ENCODE measurements at places on chromosomes 7 and 10. TPM values are rescaled to one million over a fixed set of nuclear protein-coding genes. Genes with fewer than 3 reads are reported as not detected.
A peak's percentile ranks its signal among the peaks of the same experiment; 100 is the strongest.

DNA sequence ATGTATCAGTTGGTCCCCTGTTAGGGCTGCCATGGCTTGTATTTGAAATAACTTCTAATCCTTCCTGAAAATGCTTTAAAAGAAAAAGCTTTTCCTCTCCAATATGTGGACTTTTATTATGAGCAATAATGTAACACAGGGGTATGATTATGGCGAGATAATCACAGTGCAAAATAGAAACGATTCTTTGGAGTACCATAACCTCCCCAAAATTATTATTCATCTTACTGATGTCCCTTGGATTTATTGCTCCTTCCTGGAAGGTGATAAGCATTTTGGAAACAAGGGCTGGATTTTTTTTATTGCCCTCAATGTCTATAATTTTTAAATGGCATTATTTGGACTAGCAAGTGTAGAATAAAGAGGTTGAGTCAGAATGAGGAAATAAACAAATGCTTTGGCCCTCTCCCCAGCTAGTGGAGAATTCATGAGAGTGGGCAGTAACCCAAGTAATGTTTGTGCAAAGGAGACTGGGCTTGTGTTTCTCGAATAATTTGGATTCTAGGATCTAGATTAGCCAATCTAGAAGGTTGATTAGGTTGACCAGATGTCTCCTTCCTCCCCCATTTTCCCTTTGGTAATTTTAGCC lies 403.9 kb upstream of the CELF2 start:
- no peak for DNase-seq

The STRA8 gene
- not detected for total RNA-seq

DNA sequence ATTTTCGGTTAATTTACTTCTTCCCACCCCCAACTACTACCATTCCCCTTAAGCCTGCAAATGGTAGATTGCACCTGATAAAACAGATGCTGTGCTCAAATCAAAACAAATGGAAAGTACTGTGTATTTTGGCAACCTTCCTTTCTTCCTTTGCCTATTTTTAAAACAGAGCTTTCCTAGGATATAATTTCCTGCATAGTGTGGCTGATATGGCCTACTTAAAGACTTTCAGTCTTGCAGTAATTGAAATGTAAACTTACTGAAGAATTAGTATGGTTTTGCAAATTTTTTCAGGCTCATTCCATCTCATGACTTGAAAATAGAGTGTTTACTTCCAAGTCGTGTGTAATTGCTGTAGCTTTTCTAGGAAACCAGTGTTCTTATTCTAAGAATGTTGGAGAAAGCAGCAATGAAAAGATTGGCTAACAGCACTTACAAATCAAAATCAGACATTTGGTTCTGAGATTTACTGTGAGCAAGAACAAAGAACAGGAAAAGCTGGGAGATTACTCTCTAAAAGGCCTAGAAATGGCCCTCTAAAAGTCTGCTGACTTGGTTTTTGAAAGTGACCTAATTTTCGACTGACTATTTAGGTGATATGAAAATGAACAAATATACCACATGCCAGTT lies 52.0 kb downstream of the REEP3 start:
- DNase-seq: peak; percentile 75

The TMEM243 gene
- 29.2 TPM for total RNA-seq

GRCh38 chr7:70893422-70893821 lies 238.5 kb upstream of the GALNT17 start:
- DNase-seq: no peak

The WNT8B gene
- total RNA-seq: not detected

- no peak for DNase-seq
Observed at GRCh38 chr7:45132708-45133320, 21.3 kb upstream of the TBRG4 start.

GRCh38 chr10:23439961-23440889 lies 1.4 kb downstream of the OTUD1 start:
- peak; percentile 38 for DNase-seq

- no peak for DNase-seq
Observed at GRCh38 chr7:139730746-139731612, 46.8 kb downstream of the HIPK2 start.

The JCAD gene
- 26.1 TPM for total RNA-seq

DNA sequence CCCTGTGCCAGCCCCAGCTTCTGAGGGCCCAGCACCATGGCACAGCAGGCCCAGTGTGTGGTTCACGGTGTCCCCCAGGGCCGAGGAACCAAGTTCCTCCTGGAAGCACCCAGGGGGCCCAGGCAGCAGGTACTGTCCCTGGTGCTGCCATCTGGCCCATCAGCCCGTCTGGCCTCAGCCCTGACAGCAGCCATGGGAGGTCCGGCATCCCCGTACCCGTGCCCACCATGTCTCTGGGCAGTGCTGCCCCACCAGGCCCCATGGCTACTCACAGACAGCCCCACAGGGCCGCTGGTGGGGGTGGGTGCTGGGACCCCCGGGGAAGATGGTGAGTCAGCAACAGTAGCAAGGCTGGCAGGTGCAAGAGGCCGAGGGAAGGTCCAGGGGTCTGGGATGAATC lies 32.8 kb downstream of the STK32C start:
- no peak for DNase-seq

- DNase-seq: no peak
Observed at GRCh38 chr7:95526128-95526738, 40.5 kb downstream of the ASB4 start.

The SMKR1 gene
- not detected for total RNA-seq

- DNase-seq: no peak
Observed at GRCh38 chr7:95319570-95319969, 4.8 kb downstream of the PON1 start.

GRCh38 chr7:120877701-120878100 lies 19.8 kb upstream of the TSPAN12 start:
- DNase-seq: peak; percentile 92

GRCh38 chr10:51046654-51047053 lies 27.6 kb upstream of the PRKG1 start:
- no peak for DNase-seq

The NPSR1 gene
- not detected for total RNA-seq

DNA sequence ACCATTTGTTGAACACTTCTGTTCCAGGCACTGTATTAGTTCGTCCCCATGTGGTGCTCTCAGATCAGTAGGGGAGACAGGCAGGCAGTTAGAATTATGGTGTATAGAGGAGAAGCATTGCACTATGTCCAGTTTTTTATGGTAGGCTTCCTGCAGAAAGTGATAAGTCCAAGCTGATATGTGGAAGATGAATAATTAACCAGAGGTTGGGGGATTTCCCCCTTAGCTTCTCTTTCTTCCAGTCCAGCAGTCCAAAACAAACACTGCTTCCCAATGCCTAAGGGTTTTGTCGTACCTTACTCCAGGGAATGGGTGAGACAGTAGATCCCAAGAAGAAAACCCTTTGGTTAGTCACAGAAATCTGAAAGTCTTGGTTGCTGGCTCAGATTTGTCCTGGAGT lies 19.2 kb downstream of the HIF1AN start:
- DNase-seq: no peak

The ELOVL3 gene
- total RNA-seq: not detected

DNA sequence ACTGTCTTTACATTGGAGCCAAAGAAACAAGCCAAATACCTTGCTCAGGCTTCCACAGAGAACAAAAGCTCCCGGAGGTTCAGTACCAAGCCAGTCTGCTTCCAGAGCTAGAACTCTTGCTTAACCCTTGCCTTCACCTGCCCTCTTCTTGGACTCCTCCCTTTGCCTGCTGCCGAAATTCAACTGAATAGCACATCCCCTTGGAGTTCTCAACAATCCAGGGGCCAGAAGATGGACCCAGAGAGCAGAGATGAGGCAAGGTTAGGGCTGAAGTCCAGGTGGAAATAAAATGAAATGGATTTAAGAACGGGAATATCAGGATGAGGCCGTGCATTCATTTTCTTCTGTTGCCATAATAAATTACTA lies 876 bp upstream of the PIK3AP1 start:
- no peak for DNase-seq

DNA sequence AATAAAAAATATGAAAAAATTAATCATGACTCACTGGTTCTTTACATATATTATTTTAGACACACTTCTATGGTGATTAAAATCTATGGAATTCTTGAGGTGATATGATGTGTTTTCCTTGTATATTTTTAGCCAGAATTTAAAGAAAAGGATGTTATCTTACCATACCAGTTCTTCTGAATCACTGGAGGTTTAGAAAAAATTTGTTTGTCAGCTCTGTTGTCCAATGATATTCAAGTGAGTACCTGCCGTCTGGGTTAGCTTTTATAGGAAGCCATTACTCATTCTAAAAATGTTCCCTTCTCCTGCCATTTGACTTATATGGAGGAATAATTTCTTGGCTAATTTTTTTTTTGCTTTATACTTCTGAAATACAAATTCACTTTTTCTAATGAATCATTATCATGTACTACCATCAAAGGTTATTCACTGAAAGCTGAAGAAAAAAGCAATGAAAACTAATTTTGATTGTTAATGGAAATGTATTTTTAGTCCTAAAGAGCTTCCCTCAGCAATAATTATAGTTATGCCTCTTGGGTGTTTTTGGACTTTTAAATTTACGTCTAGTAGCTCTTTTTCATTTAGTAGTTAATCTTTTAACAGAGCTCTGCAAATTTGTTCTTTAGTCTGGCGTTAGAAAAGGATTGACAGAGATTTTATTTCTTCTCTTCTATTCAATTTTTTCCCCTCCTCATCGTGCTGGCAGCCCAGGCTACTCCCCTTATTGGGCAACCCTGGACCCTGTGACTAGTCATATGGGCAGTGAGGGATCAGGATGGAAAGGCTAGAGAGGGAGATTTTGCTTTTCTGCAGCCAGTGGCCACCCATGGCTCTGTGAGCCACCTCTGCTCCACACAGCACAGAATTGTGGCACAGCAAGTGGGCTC lies 434.2 kb downstream of the LRMDA start:
- DNase-seq: no peak

DNA sequence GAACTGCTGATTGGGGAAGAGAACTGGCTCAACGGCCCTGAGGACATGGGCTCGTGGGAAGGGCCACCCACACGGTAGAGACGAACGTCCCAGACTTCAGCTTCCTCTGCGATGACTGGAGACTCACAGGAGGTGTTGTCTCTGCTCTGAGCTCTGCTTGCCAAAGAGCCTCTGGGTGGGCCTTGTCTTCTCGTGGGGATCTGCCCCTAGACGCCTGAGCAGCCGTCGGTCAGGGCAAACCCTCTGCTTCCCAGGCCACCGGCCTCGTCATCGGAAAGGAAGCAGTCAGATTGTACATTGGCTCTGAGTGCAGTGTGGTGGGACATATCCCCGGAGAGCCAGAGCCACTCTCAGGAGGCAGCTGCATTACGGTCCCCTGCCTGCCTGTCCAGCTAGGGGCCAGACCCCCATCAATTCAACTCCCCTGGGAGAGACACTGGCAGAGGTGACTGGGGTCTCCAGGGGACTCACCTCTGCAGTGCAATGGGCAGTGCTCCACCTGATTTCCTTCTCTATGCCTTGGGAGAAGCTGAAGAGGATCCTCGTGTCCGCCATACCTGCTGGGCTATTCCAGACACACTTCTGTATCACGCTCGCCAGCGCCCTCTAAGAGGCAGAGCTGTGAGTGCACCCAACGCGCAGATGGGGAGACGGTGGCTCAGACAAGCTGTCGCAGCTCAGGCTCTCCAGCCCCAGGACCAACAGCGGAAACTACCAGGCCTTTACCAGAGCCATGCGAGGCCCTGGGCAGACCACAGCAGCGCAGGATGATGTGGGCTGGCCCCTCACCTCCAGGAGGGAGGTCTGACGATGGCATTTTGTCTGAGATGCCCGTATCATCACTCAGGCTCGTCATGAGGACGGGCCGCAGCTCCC lies 227.4 kb downstream of the TCERG1L start:
- no peak for DNase-seq

DNA sequence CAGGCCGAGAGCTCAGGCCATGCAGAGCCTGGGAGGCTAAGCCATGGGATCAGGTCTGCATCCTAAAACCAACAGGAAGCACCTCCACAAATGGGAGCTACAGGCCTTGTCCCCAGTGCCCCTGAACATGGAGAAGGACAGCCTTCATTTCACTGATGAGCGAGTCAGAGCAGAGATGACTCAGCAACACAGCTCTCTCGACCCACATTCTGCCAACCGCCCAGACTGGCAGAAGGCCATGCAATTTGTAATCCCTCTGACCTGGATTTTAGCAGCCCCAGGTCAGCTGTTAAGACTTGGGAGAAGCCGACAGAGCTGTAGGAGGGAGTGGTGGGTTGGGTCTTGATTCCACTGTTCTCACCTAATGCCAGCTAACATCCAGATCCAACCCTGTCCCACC lies 25.5 kb downstream of the VOPP1 start:
- peak; percentile 41 for DNase-seq

DNA sequence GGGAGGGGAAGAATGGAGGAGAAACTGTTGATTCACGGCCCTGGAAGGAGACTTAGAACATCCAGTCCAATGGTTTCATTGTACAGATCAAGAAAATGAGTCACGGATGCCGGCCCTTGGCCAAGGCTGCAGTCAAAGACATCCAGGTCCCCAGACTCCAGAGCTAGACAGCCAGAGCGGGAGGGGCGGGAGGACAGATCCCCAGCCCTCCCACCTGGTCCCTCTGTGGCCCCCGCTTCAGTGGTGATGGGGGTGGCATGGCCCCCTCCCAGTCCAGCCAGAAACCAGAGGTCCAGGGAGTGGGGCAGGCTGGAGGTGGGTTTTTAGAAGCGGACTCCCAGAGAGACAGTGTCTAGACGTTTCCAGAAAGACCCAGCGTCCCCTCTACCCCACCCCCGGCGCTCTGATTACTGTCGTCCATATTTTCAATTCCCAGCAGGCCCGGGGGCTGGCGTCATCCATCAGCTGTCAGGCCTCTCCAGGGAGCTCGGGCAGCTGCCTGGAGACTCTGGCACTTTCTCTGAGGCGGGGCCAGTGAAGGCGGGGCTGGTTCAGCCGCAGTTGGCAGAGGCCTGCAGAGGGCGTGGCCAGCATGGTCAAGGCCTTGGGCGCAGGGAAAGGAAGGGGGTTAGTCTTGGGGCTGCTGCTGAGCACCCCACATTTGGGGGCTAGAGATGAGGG lies 8.0 kb upstream of the HSPB1 start:
- peak; percentile 97 for DNase-seq

GRCh38 chr7:41501466-41501865 lies 201.4 kb downstream of the INHBA start:
- DNase-seq: no peak

DNA sequence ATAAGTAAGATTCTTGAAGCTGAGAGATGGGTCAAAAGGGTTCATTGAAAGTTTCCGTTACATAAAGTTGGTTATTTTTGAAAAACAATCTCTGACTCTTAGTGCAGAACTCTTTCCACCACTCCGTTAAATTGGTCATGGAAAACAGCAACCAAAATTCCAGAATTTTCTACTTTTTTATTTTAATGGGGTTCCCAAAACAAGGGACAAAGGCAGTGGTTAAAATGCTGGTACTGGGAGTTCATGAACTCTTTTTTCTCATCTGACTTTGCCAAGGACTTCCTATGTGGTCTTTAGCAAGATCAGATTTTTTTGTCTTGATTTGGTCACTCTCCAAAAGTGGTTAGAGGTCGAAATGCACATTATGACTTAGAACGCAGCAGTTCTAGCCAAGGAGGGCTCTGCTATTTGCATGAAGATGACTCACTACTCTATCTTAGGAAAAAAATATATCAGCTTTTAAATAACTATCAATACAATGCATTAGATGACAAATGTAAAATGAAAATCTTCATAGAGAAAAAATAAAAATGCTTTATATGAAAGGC lies 145.7 kb downstream of the REEP3 start:
- peak; percentile 35 for DNase-seq

The PRXL2A gene
- total RNA-seq: 91.7 TPM

The TRPV6 gene
- 0.82 TPM for total RNA-seq
